CD8-positive, alpha-beta T cell (primary cell): ENCODE measurements at places on chromosomes 3 and 15.

GRCh38 chr3:99751649-99752048, 66.0 kb upstream of the CMSS1 start:
- DNase-seq = no peak

- DNase-seq = peak; percentile 60
Measured at GRCh38 chr3:46110701-46111493, 83.6 kb upstream of the XCR1 start.

- no peak for DNase-seq
Measured at GRCh38 chr15:22954326-22954725, 25.8 kb downstream of the CYFIP1 start.

GRCh38 chr3:146625186-146625775, 20.1 kb upstream of the PLSCR5 start:
- DNase-seq = no peak

DNA sequence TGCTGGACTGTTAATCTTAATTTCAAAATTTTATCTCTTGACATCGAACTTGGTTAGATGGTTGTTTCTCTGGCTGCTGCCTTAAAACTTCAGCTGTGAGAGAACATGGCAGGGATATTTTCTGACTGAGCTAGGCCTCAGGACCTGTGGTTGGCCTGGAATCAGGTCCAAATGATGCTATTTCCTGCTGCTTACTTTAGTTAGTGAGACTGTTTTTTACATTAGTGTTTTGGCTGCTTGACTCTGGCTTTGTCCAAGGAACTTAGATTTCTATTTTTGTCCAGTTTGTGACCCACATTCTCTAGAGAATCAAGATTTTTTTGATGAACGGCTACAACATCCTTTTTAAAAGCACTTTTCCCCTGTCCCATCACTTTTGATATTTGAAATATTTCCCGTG, 497.9 kb upstream of the SGO1 start:
- DNase-seq = no peak

GRCh38 chr3:184316792-184317191, 2.4 kb downstream of the EIF4G1 start:
- no peak for DNase-seq

DNA sequence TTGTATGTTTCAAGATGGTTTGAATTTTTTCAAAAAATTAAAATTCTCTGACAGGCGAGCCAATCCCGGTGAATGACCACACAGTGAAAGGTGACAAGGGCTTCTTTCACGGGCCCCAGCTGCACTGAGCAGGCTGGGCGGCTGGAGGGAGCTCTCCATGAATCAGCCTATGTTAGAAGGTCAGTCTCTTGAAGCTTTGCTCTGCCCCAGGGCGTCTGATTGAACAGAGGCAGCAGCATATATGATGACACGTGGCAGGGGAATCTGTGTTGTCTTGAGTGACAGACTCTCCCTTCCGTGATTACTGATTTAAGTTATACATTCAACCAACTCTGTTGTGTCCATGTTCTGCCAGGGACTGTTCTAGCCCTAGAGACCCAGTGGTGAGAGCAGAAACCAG, 51.5 kb downstream of the ISG20 start:
- no peak for DNase-seq

DNA sequence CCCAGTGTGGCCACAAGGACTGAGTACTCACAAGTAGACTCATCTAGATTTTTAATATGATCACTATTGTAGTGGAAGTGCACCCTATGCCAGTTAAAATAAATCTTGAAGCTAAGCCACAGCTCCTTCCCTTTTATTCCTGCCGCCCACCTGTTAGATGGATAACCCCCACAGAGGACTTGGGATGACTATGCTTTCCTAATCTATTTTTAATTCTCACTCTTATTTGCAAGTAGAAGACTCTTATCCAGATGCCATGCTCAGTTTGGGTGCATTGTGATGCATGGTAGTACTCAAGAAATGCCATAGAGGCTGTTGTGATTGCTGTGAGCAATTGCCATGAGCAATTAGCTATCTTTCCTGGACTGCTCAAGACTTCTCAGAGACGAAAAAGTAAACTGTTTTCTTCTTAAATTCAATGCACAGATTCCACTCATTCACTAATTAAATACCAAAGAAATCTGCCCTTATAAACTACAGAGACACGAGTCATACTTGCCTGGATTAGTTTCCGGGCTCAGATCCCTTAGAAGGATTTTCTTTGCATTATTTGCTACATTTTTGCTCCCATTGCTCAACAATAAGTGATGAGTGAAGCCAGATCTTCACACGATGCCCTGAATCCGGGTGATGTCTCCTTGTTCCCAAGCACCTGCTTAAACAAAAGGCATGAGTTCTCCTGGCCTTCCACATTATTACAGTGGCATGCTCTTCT, 472.1 kb downstream of the SOX2 start:
- no peak for DNase-seq

DNA sequence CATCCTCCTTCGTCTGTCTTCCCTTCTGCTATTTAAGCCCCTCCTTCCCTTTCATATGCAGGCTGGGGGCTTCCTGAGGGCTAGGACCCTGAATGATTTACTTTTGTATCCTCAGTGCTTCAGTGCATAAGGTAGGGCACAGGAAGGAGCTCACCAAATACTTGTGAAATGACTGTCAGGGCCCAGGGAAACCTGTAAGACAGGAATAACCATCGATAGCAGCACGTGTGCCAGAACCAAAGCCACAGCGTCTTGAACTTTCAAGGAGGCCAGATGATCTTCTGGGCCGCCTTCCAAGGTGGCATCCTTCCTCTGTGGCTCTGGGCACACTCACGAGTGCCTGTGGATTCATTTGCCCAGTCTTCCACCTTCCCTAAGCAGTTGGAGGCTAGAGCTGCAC, 3.9 kb downstream of the TMED3 start:
- no peak for DNase-seq

DNA sequence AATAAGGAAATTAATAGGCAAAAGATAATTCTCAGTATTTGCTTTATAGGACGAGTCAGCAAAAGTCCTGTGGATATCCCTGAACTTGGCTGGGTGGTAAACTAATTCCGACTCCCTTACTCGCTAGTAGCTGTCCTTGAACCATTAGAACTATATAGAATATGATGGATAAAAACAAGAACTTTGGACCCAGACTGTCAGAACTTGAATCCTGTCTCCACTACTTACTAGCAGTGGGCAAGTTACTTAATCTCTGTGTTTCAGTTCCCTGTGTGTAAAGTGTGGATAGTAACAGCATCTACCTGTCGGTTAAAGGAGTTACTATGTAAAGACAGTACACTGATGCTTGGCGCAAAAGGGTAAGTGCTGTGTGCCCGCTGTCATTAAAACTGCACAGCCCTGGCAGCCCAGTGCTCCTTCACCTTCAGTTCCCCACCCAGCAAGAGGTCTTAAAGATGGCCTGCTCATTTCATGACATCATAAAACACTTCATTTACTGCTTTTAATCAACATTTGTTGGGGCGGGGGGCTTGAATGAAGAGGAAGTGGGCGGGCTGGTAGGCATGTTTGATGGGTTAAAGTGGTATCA, 7.3 kb downstream of the TPM1 start:
- no peak for DNase-seq
